H9 (cell line): ENCODE measurements at places on chromosomes 7 and 10. TPM values are rescaled to one million over a fixed set of nuclear protein-coding genes. Genes with fewer than 3 reads are reported as not detected.

DNA sequence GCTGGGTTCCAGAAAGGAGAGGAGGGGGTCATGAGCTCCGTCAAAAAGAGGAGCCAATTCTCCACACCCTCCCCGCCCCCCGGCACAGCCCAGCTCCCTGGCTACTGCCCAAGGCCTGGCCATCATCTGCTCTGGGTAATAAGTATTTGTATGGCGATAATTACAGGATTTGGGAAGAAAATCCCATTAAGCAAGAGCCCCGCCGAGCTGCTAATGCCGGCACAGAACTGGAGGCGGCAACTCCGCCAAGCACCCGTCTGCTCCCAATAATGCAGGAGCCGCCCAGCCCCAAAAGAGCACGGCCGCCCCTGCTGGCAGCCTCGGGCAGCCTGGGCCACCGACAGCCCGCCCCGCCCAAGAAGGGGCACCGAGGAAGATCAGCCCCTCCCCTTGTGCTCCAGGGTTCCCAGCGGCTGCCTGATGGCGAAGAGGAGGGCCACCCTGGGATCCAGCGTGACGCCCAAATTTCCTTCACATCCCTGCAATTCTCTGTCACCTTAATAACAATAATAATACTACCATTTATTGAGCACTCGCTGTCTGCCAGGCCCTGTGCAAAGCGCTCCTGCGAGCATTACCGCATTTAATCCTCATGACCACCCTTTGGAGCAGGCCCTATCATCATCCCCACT is 5.9 kb downstream of the SLIT1 start:
- H3K27ac ChIP-seq: no peak overlapping the region
- H3K4me3 ChIP-seq: peak overlapping the region; percentile 58; the same call in 2 of the 3 replicates
- H3K4me1 ChIP-seq: no peaks in the 10 kb centered on the region; the same call in 1 of the 2 replicates
- H3K27me3 ChIP-seq: peaks cover 16% of the 10 kb centered on the region
- no peaks in the 10 kb centered on the region; the same call in 1 of the 3 replicates for H3K36me3 ChIP-seq
- DNase-seq: peak; percentile 90

- no peak overlapping the region for H3K4me3 ChIP-seq
- no peaks in the 10 kb centered on the region for H3K4me1 ChIP-seq
- no peaks in the 10 kb centered on the region for H3K27me3 ChIP-seq
- no peaks in the 10 kb centered on the region for H3K36me3 ChIP-seq
These were observed 649.6 kb downstream of the TNS3 start for GRCh38 chr7:46932306-46932675.

DNA sequence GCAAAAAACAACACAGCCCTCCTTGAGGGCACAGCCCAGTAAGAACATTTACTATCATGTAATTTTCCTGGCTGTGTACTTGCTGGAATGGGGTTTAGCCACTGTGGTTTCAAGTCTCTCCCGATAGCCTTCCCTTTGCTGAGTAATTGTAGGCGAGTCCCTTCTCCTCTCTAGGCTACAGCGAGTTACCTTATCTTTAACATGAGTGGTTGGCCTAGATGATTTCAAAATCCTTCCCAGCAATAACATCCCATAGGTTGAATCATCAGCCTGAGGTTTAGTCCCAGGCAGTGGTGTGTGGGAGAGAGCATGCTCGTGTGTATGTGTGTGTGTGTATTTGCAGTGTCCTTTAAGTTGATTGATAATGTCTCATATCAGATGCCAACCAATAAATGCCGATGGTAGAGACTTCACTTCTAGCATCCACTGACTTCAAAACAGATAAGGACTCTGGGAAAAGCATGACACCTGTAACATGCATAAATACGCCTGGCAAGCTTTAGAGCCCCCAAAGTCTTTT is 142.9 kb upstream of the ZMIZ1 start:
- no peaks in the 10 kb centered on the region for H3K36me3 ChIP-seq
- DNase-seq: no peak
- no peak overlapping the region for H3K4me3 ChIP-seq
- no peak overlapping the region for H3K27ac ChIP-seq
- no peaks in the 10 kb centered on the region for H3K27me3 ChIP-seq

The BAIAP2L1 gene
- 25.9 and 29.9 TPM in 2 replicates for total RNA-seq

The FANK1 gene
- 0.39 and 0.68 TPM in 2 replicates for total RNA-seq

- H3K4me1 ChIP-seq: peaks cover 2% of the 10 kb centered on the region; the same call in 1 of the 2 replicates
- H3K36me3 ChIP-seq: peaks cover 10% of the 10 kb centered on the region
- DNase-seq: peak; percentile 75
These were observed 604.9 kb downstream of the LRMDA start for GRCh38 chr10:76036111-76036940.

DNA sequence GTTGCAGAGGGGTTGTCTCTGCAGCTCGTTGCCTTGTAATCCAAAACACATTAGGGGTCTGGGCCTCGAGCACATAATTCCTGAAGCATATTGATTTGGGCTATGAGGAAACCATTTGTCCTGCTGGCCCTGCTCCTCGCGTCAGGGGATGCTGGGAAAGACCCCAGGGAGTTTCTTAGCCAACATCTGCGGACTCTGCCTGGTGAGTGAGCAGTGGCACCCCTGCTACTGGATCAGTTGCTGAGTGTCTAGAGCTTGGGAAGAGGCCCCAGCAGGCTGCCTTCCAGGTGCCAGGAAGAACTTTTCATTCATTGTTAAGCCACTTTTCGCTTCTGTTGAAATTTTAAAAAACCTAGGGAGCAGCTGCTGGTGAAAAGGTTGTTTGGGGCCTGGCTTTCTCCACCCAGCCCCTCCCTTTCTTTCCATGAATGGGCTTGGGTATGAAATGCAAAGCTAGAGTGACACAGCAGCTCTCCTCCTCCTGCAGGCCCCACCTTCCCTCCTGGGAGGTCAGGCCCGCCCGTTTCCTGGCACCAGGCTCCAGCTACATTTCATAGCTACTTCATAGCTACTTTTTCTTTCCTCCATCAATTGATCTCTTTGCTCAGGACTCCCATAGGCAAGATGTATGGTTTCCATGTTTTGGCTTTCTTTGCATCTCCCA is 26.8 kb downstream of the TACR2 start:
- H3K4me3 ChIP-seq: no peak overlapping the region
- H3K27ac ChIP-seq: peak overlapping the region; percentile 18
- peak; percentile 88 for DNase-seq
- H3K27me3 ChIP-seq: no peaks in the 10 kb centered on the region

GRCh38 chr10:12720217-12720981 is 281.1 kb downstream of the CCDC3 start:
- no peak overlapping the region for H3K27ac ChIP-seq
- H3K4me3 ChIP-seq: no peak overlapping the region

- DNase-seq: peak; percentile 70
- no peaks in the 10 kb centered on the region for H3K27me3 ChIP-seq
- peaks cover 25% of the 10 kb centered on the region for H3K4me1 ChIP-seq
These were observed 3.5 kb downstream of the RASSF4 start for GRCh38 chr10:44962870-44963738.

- peaks cover 11% of the 10 kb centered on the region for H3K27me3 ChIP-seq
- peak; percentile 85 for DNase-seq
- no peak overlapping the region for H3K27ac ChIP-seq
These were observed 820 bp upstream of the NRG3 start for GRCh38 chr10:81873932-81874816.
